Umbilical cord (tissue), 2 donors: ENCODE measurements at places on chromosomes 3 and 15. TPM values are rescaled to one million over a fixed set of nuclear protein-coding genes. Genes with fewer than 3 reads are reported as not detected.

- DNase-seq, result peak; percentile 71
Observed at GRCh38 chr3:177358977-177359592, 161.8 kb upstream of the TBL1XR1 start.

DNA sequence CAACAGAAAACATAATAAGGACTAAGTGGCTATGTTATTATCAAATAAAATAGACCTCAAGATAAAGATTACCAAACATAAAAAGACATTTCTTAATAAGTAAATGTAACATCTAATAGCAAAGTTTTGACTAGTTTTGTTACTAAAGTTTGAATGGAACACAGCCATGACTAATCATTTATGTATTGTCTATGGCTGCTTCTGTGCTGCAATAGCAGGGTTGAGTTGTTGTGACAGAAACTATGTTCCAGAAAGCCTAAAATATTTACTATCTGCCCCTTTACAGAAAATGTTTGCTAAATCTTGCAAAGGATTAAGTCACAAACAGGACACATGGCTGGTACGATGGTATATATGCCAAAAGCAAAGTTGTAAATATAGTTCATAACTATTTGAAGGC is 37.9 kb upstream of the MYH15 start:
- no peak for DNase-seq

Gene ZNF148
- 39.0 TPM for total RNA-seq

Gene PDCD10
- 67.2 TPM for total RNA-seq

DNA sequence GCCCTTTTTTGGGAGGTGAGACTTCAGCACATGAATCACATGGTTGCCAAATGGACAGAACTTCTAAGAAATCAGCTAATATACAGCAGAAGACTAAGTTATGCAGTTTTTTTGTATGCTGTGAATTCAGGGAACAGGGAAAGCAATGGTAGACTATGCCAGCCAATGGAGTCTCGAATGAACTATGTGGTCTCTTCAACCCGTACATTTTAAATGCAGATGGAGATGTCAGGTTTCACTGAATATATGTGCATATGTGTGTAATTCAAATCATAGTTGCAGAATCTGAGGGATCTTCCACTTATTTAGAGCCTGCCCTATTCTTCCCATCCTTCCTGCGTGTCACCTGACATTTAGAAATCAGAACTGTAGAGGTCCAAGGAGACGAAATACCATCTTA is 187.9 kb downstream of the SLCO3A1 start:
- no peak for DNase-seq

GRCh38 chr15:66948294-66948693 is 117.1 kb upstream of the SMAD3 start:
- DNase-seq, result no peak

Gene AP3B2
- total RNA-seq, result 2.9 TPM

DNA sequence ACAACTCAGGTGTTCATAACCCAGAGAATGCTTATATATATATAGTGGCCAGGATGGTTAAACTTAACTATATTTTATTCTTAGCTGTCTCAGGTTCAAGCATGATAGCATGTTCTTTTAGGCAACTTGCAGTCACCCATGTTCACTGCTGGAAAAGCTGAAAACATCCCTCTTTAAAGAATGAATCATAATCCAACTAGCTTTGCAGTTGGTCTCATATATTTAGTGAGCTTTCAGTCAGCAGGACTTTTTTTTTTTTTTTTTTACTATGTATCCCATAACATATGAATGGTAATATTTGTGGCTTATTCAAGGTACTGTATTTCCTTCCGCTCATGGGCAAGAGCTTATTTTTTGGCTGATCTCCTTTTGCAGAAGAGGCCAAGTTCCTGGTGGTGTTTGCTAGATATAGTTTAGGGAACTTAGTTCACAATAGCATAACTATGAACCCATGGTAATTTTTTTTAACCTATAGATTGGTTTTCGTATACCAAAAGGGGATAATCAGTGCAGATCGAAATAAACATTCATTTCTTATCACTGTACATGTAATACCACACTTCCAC is 77.6 kb downstream of the CMSS1 start:
- DNase-seq, result no peak

GRCh38 chr15:63076714-63077046 is 34.1 kb downstream of the TPM1 start:
- no peak for DNase-seq

GRCh38 chr3:177800561-177800960 is 603.3 kb upstream of the TBL1XR1 start:
- DNase-seq, result no peak

Gene EXD1
- 1.4 TPM for total RNA-seq

GRCh38 chr3:171986757-171987518 is 52.4 kb upstream of the FNDC3B start:
- no peak for DNase-seq

Gene ZBED2
- total RNA-seq, result 8.7 TPM

- DNase-seq, result no peak
Observed at GRCh38 chr3:139586420-139587017, 47.0 kb upstream of the RBP1 start.

Gene SLC28A2
- not detected for total RNA-seq

DNA sequence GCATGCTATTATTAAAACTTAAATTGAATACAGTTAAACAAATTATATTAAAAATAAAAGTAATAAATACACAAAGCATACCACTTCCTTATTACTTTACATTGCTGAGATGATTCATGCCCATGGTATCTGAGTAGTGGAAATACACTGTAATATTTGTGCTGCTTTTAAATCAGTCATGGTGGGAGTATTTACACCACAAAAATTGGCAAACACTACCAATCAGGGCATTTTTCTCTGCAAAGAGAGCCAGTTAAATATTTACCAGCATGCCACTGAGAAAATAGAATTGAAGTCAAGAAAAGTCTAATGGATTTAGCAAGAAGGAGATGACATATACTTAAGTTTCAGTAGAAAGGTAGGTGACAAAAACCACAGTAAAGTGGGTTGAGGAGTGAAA is 19.6 kb downstream of the PPARG start:
- no peak for DNase-seq

DNA sequence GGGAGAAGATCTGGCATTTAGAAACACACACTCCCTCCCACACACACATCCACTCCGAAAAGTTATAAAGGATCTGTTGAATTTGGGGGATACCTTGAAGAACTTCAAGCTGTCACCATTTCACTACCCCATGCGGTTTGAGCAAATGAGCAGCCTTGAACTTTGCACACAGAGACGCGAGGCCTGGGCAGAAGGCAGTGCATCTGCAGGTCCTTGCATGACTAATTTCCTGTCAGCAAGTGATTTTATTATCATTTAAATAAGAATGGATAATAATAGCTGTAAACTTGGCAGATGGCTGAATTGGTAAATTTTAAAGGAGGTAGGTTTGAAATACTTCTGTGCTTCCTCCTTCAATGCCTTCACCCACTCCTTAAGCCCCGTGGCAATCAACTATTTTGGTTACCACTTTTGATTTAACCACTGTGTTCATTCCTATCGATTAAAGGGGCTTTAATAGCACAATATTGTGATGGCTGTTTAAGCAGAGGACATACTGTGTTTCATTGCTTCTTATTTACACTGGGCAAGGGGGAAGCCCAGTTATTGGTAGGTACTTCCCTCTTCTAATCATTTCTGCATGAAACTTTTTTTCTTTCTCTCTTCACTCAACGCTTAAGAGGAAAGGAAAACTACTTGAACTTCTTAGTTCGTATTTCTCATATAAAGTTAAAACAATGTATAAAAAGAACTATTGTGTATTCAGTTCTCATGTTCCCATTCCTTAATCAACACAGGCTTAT is 108.1 kb downstream of the ROBO2 start:
- DNase-seq, result no peak

- DNase-seq, result no peak
Observed at GRCh38 chr15:59138243-59138642, 33.3 kb downstream of the CCNB2 start.

GRCh38 chr15:57675481-57676181 is 30.9 kb upstream of the POLR2M start:
- peak; percentile 25 for DNase-seq

- no peak for DNase-seq
Observed at GRCh38 chr3:8166014-8166413, 335.6 kb upstream of the LMCD1 start.

Gene CCR8
- 18.3 TPM for total RNA-seq

- peak; percentile 86 for DNase-seq
Observed at GRCh38 chr3:8658306-8659212, 14.0 kb upstream of the SSUH2 start.

Gene SMCO1
- not detected for total RNA-seq

DNA sequence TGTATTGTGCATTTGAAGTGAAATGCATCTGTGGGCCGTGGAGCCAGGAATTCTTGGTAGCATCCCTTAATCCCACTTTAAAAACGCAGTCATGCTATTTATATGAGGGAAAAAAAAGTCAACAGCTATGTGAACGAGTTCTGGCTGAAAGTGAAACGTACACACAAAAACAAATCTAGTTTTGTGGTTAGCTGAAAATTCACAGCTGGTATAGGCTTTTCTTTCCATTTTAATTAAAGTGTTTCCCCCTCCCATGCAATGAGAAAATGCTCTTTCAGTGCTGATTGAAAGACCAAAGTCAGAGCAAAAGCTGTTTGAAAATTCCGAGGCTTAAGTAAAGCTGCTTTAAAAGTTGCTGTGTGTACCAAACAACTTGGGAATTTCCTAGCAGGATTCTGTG is 297.4 kb downstream of the PLCL2 start:
- DNase-seq, result peak; percentile 75

- DNase-seq, result no peak
Observed at GRCh38 chr3:70603103-70603502, 290.7 kb upstream of the MDFIC2 start.

Gene HTR3E
- total RNA-seq, result 0.72 TPM

DNA sequence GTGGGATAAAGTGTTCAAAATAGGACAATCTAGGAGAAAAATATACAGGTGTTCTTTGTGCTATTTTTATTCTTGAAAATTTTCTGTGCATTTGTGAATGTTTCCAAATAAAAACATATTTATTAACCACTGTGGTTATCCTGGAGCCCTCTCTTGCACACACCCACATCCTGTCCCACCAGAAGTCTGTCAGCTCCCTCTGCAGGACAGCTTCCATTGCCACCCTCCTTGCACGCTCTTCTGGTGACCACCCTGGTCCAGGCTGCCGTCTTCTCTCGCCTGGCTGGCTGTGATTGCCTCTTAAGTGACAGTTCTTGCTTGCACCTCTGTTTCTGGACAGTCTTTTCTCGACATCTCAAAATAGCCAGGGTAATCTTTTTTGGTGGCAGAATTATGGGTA is 394.0 kb downstream of the LRTM1 start:
- DNase-seq, result no peak

Gene MRPL3
- 120 TPM for total RNA-seq

DNA sequence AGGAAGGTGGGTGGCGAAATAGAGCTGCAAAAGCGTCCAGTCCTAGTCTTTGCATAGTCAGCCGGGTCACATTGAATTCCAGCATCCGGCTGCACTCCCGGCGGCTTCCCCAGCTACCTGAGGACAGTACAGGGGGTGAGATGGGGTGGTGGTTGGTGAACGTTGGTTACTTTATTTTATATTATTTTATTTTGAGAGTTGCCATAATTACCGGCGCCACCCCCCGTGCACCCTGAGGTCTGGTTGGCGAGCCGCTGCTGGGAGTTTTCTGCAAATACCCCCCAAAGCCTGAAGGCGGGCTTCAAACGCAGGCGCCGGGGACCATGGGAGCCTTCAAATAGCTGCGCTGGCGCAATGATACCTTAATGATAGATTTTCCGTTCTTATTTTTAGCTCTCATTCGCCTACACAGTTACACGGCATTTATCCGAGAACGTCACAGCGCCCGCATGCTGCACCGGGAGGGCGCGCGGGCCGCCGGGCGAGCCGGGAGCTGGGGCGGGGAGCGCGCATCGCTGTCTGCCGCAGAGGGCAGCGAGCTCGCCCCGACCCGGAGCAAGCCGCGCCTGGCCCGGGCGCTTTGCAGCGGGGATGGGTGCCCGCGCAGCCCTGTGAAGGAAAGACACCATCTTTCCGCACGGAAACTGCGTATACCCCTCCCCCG is 756 bp upstream of the RASGRF1 start:
- no peak for DNase-seq

Gene TNNC1
- total RNA-seq, result 2.2 TPM

DNA sequence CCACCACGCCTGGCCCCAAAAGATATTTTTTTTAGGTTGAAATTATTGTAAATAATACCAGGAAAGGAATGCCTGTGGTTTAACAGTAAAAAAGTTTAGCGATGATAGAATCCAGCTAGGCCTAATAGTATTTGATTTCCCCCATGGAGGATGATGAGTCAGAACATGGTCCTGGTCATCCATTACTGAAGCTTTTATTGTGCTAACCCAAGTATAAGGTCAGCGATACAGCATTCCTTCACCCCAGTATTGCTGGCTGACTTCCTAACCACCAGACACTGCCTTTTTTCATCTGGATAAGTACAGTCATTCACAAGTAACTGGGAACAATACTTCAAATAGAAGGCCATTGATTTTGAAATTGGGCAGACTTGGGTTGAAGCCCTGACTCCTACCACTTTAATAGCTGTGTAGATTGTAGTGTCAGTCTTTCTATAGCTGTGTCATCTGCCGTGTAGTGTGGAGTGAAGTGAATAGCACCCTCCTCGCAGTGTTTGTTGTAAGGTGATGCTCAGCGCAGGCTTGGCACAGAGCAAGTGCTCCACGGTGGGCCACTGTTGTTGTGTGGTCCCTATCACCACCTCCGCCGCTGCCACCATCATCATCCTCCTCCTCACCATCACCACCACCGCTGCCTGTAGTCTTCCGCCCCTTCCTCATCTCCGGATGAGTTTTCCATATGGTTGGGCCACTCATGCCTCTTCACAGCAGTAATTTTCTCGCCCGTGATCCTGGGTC is 436.0 kb upstream of the TPM1 start:
- peak; percentile 26 for DNase-seq

- no peak for DNase-seq
Observed at GRCh38 chr3:55885721-55886120, 398.6 kb upstream of the WNT5A start.

DNA sequence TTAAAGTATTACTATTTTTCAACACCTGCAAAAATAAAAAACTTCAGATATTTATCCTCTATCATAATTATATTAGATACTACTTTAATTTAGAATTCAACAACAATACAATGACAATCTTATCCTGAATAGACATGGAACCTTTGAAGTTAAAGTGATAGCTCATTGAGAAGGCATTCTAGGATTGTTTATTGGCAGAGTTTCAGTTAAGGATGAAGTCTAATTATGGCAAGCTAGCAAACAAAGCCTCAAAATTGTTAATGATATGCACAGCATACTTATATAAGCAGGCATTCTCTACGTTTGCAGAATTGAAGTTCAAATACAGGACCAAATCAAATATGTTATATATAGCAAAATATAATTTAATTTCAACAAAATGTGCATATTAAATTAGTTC is 91.2 kb upstream of the ABI3BP start:
- DNase-seq, result no peak

GRCh38 chr3:2838546-2839157 is 271.5 kb downstream of the IL5RA start:
- no peak for DNase-seq

Gene PLSCR5
- 6.0 TPM for total RNA-seq

GRCh38 chr3:38371541-38372213 is 25.1 kb downstream of the XYLB start:
- peak; percentile 22 for DNase-seq

Gene PDIA5
- total RNA-seq, result 40.4 TPM
